GF-D8 (cell line): ENCODE measurements at places on chromosomes 12 and 14.

DNA sequence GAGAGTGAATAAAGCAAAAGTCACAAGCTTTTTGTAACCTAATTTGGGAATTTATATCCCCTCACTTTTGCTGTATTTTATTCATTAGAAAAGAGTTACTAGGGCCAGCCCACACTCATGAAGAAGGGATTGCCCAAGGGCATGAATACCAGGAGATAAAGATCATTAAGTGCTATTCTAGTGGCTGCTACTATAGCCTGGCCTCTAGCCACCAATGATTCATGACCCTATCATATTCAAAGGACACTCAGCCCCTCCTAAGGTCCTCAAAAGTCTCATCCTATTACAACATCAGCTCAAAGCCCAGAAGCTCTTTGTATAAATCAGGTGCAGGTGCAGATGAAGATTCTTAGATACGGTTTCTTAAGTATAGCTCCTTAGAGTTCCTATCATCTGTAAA is 518.1 kb downstream of the TRHDE start:
- DNase-seq: no peak

- no peak for DNase-seq
These were observed 1.1 kb downstream of the CARMIL3 start for GRCh38 chr14:24052656-24053547.

DNA sequence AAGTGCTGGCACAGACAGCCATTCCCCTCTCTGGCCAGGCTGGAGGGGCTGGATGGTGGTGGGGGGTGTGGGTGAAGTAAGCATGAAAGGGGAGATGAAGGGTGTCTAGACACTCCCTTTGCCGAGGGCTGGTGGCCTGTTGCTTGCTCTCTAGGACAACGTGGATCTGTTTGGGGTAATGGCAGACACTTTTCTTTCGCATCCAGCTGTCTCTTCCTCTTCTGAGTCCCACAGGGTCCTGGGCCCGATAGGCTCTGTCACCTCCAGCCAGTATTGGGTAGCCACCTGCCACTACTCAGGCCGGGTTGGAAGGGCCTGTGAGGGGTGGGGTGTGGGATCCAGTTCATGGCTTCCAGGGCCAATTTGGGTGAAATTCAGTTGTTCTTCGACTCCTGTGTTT is 218.1 kb downstream of the CACNA1C start:
- no peak for DNase-seq

- DNase-seq: no peak
These were observed 1.2 kb downstream of the PELI2 start for GRCh38 chr14:56119201-56119981.

DNA sequence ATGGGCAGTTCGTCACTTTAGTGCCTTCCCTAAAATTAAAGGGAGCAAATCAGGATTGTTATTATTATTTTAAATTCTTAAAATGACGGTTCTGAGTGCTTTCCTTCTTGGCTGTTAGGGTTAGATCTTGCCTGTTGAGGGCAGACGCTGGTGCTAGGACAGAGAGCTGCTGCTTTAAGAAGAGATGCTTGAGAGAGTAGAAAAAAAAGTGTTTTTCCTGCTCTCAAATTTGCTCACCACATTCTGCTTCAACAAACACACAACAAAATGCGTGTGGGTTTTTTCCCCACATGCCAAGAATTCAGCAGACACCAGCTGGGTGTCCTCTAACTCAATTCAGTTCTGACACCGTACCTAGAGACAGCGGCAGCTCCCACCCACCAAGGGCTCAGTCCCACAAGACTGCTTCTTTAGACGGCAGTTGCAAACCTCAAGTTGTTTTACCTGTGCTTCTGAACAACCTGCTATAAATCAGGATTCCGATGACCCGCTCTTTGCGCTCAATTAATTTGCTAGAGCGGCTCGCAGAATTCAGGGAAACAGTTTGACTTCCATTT is 75.8 kb upstream of the RIN3 start:
- no peak for DNase-seq

DNA sequence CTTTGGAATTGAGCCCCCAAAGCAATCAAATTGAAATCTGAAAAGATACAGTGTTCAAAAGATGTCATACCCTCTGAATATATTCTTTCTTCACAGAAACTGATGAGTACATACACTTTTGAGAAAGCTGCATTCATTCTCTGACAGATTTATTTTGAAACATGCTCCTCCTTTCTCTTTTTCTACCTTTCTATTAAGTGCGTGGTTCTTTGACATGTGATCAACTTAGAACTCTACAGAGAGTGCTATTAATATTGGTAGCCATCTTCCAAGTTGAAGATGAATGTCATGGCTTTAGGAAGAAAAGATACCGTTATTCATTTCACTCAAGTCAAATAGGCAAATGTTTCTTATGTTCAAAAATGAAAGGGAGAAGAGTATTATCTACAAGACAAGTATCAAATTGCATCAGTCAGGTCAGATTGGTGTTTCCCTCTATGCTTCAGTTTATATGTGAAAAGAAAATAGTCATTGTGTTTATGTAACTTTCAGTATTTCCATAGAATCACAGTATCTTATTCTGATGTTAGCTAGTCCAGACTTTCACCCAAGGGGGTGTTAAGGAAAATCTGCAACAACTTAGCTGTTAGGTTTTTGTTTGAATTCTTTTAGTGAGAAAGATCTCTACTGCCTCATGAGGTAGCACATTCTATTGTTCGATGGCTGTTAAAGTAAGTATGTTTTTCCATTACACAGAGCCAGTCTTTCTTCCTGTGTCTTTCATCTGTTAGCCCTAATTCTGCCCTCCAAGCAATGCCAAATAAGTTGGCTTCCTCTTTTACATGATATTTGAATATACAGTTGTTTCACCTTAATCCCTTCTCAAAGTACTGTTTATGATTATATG is 55.4 kb upstream of the GARIN2 start:
- no peak for DNase-seq

DNA sequence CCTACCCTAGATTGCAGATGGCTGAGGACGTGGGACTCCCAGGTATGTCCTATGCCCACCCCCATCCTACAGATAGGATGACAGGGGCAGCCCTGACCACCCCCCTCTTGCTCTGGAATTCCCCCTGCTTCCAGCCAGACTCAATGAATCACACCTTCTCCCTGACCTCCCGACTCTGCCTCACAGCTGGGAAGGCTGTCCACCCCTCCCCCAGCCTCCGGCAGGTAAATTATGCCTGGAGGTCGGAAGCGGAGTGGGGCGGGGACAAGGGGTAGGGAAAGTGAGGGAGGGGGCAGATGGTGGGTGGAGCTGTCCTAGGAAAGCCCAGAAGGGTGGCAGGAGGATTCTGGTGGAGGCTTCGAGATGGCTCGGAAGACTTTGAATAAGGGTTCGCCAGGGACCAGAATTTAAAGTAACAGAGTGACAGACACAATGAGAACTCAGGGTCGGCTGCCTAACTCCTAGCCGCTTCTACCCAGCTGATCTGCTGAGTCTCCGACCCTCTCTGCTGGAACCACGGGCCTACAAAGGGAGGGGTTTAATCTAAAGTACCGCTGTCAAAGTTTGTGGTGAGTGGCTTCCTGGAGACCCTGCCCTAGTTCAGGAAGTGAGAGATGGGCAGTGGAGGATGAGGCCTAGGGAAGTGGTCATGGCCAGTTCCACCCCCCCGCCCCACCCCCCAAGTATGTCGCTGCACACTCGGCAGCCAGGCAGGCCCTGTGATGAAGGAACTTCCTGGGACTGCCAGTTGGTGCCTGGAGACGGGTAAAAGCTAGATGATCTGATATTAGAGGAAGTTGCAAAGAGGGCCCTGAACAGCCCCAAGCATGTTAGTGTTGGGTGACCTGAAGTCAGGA is 4.2 kb downstream of the PLEKHG3 start:
- DNase-seq: peak; percentile 94

DNA sequence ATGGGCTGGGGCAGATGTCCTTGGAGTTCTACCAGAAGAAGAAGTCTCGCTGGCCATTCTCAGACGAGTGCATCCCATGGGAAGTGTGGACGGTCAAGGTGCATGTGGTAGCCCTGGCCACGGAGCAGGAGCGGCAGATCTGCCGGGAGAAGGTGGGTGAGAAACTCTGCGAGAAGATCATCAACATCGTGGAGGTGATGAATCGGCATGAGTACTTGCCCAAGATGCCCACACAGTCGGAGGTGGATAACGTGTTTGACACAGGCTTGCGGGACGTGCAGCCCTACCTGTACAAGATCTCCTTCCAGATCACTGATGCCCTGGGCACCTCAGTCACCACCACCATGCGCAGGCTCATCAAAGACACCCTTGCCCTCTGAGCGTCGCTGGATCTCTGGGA is 2.7 kb upstream of the SMIM41 start:
- no peak for DNase-seq

DNA sequence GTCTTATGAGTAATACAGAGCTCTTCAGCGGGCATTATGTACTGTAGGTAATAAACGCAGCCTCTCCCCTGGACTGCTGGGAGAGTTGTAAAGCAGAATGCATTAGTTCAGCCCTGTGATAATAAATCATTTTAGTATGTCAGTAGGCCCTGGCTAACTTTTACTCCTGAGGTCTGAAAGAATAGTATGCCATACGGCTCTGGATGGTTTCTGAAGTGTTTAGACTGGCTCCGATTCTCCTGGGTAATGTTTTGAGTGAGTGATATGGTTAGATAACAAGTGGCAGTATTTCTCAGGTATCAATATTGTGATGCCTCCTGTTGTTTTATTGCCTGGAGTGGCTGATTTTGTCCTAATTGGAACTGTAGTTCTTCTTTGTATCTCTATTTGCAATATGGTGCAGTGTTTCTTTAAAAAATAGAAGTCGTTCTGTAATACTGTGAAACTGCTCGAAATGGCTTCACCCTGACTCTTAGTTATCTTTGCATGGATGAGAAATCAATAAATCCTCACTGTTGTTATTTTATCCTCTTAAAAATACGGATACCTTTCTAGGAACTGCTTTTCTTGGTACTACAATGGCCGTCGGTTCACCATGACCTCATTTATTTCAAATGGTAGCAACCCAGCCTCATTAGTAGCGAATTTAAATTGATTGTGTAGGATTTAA is 100.2 kb downstream of the PDZRN4 start:
- DNase-seq: no peak

- no peak for DNase-seq
These were observed 19.4 kb downstream of the B4GALNT3 start for GRCh38 chr12:479161-479560.

GRCh38 chr12:499837-500458 is 40.2 kb downstream of the B4GALNT3 start:
- no peak for DNase-seq

DNA sequence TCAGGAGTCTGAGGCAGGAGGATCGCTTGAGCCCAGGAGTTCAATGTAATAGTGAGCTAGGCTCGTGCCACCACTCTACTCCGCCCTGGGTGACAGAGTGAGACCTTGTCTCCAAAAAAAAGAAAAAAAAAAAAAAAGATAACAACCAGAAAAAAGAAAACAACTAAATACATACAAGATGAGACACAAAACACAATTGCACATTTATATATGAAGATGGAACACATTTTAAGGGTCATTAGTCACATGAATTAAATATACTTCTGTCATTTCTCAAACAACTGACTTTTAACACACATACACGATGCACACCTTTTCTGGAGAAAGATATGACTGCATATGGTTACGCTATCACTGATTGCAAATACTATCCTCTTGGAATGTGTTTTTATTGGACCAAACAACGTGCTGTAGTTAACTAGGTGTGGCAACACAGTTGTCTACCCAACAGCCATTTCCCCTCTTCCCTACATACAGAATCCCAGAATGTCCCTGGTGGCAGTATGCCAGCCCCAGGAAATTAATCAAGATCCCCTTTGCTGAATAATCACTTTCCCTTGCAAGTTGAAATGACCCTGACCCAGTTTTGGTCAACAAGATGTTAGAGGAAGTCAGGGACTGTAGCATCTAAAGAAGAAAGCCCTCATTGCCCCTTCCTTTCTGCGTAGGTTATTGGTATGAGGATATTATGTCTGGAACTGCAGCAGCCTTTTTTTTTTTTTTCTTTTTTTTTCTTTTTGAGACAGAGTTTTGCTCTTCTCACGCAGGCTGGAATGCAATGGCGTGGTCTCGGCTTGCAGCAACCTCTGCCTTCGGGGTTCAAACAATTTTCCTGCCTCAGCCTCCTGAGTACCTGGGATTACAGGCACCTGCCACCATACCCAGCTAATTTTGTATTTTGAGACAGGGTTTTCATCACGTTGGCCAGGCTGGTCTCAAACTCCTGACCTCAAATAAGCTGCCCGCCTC is 5.6 kb upstream of the MYL6B start:
- DNase-seq: no peak

- no peak for DNase-seq
These were observed 2.0 kb downstream of the PPP1R13B start for GRCh38 chr14:103845327-103845726.

DNA sequence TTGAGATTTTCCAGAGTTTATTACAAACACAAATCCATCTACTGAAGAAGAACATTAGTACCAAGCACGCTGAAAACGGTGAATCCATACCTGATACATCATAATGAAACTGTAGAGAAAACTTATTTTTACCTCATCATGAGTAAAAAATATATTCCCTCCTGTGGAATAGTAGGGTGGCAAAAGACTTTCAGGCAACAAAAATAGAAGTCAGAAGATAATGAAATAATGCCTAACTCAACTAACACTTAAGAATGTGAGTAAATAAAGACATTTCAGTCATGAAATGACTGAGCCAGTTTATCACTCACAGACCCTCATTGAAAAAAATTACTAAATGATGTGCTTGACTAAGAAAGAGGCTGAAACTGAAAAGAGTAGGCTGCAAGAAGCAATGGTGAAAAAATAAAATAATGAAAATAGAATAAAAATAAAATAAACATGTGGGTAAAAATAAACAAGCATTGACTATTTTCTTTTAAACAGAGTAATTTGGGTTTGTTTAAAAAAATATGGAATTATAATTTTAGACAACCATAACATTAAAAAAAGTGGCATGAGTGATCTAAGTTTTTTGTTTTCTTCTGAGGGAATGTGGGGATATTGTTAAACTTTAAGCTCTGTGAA is 148.6 kb downstream of the ASCL1 start:
- no peak for DNase-seq
